NAMALWA (cell line): ENCODE measurements at places on chromosomes 13 and 19.

DNA sequence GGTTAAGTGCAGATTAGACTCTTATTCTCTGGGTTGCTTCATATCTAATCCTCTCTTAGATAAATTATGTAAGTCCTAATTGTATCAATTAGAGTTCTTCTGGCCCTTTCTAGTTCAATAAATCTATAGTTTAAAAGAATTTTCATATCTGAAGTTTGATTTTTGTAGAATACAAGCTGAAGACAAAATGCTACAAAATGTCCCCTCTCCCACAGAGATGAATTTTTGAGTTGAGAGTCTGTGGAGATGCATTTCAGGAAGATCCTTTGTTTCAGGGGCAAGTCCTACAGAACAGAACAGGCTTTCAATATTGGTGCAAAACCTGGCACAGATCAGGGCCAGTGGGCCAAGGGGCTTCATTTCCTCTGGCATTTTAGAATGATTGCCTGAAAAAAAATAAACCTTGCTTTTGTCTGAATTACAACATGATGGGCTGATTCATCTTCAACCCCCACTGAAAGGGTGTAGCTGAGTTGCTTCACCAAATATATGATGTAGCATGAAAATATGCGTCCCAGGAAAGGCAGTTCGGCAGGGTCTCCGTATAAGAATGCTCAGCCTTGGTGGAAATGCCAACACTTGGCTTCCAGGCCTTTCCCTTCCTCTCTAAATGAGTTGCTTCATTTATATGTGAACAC, 6.4 kb upstream of the IPO5 start:
- no peak for DNase-seq

GRCh38 chr13:67932991-67933390, 702.9 kb upstream of the PCDH9 start:
- DNase-seq: no peak

- DNase-seq: no peak
Observed at GRCh38 chr13:97202761-97203160, 19.4 kb upstream of the MBNL2 start.

GRCh38 chr19:51821456-51821855, 26.5 kb downstream of the FPR3 start:
- DNase-seq: no peak

GRCh38 chr13:78611040-78611439, 7.7 kb upstream of the POU4F1 start:
- peak; percentile 15 for DNase-seq

- DNase-seq: no peak
Observed at GRCh38 chr13:101283782-101284181, 132.5 kb downstream of the NALCN start.

GRCh38 chr19:7787141-7787540, 24.1 kb downstream of the CLEC4M start:
- no peak for DNase-seq

DNA sequence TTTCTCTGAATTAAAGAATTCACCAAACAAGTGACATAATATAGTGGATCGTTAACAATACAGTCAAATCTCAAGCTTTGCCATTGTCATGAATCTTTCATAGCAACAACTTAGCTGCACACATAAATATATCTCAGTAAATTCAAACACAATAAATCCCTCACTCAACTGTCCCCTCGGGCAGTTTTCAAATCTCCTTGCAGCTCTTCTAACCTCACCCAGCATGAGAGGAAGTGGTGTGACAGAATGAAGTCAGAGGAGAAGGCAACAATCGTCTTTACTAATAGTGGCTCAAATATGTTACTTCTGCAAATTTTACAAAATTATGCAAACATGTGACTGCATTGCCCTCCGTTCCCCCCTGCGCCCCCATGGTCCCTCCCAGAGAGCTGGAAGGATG, 148.2 kb downstream of the RAP2A start:
- DNase-seq: no peak

GRCh38 chr19:30497034-30497433, 124.8 kb downstream of the ZNF536 start:
- no peak for DNase-seq

DNA sequence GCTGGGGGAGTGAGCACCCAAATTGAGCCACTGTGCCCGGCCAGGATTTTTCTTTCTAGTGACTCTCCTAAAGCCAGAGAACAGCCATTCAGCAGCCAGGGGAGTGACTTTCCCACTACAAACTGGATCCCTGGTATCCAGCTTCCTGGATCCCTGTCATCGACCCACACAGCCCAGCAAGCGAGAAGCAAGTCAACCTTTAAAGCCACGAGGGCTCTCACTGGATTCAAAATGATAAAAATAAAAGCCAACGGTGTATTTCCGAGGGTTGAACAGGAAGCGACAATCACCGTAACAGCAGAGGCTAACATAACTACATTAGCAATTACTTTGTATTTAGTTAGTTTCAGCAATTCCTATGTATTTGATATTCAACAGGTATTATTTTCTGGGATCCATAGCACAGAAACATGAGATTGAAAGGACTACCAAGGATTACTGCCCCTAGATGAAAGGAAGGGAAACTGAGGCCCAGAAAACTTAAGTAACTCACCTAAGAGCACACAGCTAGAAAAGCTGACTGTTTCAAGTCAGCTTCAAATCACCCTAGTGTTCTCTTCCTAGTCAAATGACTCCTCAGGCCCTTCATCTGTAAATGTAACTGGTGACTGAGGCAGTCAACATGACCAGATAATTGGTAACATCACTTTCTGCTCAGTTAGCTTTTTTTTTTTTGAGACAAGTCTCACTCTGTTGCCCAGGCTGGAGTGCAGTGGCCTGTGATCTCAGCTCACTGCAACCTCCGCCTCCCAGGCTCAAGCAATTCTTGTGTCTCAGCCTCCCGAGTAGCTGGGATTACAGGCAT, 2.7 kb downstream of the RFX1 start:
- DNase-seq: peak; percentile 61

- DNase-seq: no peak
Observed at GRCh38 chr13:76335463-76335862, 550.7 kb downstream of the KCTD12 start.

GRCh38 chr19:19329126-19329525, 8.5 kb downstream of the MAU2 start:
- DNase-seq: no peak

DNA sequence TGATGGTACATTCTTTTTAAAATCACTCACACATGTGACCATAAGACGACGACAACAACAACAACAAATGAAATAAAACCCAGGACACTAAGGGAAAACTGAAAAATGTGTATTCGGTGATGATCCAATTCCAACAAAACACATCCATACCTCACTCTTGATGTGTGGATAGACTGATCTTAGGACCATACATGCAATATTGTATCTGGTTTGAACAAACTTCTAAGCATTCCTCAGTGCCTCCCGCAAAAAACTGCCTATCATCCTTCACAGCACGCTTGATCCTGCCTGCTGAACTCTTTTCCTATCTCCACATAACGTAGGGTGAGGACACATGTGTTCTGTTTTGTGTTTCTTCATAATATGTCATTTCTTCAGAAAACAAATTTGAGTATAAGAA, 415.2 kb downstream of the KCTD12 start:
- peak; percentile 9 for DNase-seq

DNA sequence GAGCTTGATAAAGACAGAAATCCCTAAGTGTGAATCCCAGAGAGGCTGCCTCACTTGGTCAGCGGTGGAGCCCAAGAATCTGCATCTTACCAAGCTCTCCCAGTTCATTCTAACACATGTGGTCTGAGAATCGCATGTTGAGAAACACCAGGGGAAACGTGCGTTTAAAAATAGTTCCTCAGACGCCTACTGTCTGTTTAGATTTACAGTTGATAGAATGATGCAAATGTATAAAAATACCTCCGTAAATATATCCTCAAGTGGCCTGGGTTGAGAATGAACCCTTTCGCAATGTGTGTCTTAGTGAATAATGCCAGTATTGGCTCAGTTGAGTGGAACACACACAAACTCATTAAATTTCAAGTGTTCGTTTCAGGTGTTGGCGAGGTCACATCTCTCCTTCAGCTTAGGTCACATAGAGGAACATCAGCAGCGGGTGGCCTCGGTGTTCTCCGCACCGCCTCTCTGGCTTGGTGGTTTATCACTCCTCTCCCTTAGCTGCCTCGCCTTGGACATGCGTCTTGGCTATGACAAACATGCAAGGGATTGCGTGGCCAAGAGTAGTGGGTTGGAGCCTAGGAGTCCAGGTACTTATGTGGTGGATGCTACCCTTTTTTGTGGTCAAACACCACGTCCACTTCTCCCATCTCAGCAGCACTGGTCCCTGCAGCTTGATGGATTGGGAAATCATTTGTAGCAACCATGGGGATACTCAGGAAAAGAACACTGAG, 117.6 kb upstream of the SPATA13 start:
- DNase-seq: no peak

DNA sequence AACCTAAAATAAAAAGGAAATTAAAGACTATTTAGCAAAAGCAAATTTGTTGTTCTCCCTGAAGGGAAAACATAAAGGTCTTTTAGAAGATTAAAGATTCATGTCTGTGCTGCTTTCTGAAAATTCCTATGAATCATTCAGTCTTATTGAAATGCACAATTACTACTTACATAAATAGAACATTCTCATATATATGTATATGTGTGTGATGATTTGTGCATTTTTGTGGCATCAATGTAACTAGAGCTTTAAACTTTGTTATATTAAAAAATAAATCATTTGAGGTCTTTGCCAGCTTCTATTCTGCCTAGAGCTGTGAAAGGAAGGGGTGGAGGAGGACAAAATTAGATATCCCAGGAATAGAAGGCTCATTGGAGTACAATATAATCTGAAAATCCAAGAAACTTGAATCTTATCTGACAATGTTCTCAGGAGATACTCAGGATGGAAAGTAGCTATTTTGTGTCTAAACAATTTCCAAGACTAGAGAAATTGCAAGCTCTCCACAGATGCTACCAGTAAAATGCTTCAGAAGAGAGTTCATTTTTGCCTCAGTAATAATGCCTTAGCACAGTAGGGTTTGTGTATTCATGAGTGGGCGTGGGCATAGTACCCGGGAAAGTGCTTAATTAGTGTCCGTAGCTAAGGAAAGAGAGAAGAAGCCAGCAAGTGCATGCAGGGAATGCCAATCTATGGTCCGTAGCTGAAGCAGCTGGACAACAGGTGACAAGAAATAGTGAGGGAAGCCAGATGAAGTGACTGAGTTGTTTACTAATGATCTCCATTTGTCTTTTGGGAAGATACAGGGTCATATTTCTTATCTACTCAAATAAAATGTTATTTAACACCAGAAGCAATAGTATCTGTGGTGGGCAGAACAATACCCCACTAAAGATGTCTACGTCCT, 395.5 kb upstream of the NBEA start:
- DNase-seq: no peak

GRCh38 chr19:2462635-2463421, 6.1 kb upstream of the LMNB2 start:
- no peak for DNase-seq

DNA sequence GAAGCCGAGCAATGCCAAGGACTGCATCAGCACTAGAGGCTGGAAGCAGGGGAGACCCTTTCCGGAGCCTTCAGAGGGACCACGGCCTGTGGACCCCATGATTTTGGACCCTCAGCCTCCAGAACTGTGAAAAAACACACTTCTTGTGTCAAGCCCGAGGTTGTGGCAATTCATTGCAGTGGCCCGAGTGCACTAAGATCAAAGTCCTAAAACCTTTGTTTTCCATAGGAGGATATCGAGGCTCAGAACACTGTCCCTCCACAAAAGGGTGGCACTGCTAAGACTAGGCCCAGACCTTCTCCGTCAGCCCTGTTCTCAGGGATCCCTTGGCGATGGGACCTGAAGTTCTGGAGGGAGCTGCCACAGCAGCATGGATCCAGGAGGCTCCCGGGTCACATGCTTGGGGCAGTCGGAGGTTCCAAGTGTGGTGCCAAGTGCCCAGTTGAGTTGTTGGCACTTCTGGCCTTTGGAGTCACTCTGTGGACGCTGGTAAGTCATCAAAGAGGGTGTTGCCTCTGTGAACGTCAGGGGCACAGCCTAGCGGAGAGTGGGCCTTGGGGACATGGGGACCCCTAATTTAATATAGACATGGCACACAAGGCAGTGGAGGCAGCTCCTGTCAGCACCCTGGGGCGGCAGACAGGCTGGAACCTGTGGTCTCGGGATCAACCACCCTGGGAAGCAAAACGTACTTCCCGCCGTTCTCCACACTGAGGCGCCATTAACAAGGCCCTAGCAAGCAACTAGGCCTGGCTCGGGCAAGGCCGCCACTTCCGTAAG, 199.2 kb downstream of the COL4A1 start:
- DNase-seq: no peak

- DNase-seq: peak; percentile 82
Observed at GRCh38 chr19:50046649-50047503, 21.1 kb downstream of the ZNF473 start.

DNA sequence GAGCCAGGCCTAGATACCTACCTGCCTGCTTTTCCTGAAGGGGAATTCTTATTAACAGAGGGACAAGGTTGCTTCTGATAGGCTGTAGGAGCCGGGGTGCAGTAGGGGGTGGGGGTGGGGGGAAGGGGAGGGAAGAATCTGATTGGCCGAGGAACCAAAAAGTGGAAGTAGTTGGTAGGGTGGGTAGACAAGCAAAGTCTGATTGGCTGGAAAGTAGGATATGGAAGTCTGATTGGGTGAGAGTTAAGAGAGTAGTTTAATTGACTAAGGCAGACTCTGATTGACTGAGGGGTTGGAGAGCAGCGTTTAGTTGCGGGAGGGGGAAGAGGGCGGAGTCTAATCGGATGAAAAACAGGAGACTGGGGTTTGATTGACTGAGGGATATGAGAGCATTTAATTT, 9.4 kb upstream of the CYP4F22 start:
- DNase-seq: peak; percentile 46

- DNase-seq: no peak
Observed at GRCh38 chr13:53901593-53901992, 873.0 kb downstream of the OLFM4 start.

- no peak for DNase-seq
Observed at GRCh38 chr13:105569816-105570215, 965.6 kb downstream of the EFNB2 start.

- no peak for DNase-seq
Observed at GRCh38 chr13:113483081-113483480, 7.4 kb downstream of the DCUN1D2 start.

DNA sequence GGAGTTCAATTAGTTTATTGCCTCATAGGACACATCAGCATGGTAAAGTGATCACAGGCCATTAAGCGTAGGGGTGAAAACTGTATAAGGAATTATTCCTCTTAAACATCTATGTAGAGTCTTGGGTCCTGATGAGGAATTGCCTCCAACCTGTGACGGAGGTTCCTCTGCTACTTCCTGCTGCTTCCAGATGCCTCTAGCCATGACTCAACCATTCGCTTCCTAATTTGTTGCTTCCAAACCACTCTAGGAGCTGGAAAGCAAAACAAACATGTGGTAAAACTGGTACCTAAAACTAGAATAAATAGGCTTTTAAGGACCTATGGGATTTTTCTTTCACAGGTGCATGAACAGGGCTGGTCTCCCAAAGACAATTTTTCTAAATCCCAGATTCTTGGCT, 253.8 kb downstream of the KLF12 start:
- DNase-seq: no peak

DNA sequence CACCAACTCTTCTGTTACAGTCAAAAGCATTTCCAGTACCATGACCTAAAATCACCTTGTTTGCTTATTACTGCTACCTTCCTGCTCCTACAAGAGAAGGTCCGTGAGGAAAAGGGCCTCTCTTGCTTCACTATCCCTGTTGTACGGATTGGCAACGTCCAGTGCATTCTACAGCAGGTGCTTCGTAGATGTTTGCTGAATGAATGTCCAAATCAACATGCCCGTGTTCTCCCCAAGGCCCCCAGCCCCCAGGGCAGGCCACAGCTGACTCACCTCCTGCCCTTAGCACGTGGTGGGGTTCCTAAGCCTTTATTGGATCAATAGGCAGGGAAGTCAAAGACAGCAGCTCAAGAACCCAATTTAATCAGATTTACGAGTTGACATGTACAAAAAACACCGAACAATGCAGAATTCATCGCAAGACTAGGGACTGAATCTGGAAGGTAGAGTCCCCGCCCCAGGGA, 5.5 kb upstream of the NAPA start:
- no peak for DNase-seq
